SJSA1 (cell line): ENCODE measurements at places on chromosomes 5 and 9. TPM values are rescaled to one million over a fixed set of nuclear protein-coding genes. Genes with fewer than 3 reads are reported as not detected.
A peak's percentile ranks its signal among the peaks of the same experiment; 100 is the strongest.

PCDHGB2 gene
- 3.8 TPM in 1 of 2 replicates, not detected in the other for total RNA-seq

BTNL8 gene
- not detected in 2 replicates for total RNA-seq

CMYA5 gene
- 0.05 and 0.06 TPM in 2 replicates for total RNA-seq

GRCh38 chr5:149831492-149831891 is 101.4 kb downstream of the PPARGC1B start:
- DNase-seq: peak; percentile 80

GRCh38 chr5:94017579-94017978 is 276.2 kb upstream of the POU5F2 start:
- no peak for DNase-seq

DNA sequence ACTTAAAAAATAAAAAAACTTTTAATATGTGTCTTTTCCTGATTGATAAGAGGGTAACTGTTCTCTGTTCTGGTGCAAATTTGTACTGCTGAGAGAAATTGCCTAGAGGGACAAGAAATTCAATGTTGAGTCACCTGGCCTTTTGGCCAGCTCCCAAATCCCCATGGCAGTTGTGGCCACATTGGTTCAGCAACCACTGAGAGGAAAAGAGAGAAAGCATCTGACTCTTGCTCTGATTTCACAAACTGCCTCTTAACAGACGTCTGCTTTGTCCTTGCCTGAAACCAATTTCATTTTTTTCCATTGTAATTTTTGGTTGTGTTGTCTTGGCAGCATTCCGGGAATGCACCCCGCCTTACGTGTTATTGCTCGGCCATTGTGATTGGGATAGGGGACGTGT is 42.4 kb downstream of the NTRK2 start:
- peak; percentile 47 for DNase-seq

DNA sequence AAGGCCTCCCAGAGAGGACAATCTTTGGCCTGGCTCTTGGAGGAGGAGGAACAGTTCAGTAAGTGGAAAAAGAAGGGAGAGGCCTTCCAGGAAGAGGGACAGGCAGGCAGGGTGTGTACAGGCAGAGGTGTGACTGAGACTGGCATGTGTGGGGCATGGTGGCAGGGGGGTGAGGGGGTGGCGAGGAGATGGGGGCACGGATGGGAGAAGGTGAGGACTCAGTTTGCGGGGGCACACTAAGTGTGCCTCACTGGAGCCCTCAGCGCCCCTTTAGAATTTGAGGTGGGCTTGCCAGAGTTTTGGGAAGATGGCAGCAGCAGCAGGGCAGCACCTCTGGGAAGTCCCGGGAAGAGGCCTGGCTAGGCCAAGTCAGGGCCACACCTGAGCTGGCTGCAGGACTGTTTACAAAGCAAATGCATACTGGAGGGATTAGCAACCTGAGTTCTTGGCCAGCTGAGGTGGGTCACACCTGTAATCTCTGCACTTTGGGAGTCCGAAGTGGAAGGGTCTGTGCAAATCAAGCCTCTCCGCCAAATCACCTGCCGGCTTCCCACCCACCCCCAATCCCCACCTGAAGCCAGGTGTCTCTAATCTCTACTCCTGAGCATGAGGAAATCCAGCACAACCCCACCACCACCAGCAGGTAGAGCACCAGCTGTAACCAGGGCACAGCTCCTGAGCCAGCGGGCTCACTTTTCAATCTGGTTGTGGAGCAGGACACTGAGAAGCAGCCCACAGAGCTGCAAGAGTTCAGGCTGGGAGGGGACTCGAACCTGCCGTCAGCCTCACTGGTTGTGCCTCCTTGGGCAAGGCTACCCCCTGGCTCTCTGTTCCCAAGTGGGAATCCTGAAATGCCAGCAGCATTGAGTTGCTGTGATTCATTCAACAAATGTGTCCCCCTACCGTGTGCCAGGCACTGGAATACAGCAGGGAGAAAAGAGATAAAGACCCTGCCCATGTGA is 10.2 kb upstream of the GABRP start:
- no peak for DNase-seq

DNA sequence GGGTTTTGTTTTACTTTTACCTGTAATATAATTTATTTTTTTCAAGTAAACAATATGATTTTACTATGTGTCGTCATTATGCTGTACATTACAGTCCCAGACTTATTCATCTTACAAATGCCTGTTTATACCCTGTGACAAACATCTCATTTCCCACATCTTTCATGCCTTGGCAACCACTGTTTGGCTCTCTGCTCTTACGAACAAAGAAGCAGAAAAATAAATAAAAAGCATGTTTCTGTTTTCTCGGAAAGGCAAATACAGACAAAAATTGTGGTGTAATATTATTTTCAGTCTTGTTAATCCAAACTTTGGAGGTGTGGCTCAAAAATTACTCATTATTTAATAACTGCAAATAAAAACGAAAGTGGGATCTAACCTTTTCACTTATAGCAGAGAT is 393.0 kb downstream of the CDH12 start:
- DNase-seq: no peak

DNA sequence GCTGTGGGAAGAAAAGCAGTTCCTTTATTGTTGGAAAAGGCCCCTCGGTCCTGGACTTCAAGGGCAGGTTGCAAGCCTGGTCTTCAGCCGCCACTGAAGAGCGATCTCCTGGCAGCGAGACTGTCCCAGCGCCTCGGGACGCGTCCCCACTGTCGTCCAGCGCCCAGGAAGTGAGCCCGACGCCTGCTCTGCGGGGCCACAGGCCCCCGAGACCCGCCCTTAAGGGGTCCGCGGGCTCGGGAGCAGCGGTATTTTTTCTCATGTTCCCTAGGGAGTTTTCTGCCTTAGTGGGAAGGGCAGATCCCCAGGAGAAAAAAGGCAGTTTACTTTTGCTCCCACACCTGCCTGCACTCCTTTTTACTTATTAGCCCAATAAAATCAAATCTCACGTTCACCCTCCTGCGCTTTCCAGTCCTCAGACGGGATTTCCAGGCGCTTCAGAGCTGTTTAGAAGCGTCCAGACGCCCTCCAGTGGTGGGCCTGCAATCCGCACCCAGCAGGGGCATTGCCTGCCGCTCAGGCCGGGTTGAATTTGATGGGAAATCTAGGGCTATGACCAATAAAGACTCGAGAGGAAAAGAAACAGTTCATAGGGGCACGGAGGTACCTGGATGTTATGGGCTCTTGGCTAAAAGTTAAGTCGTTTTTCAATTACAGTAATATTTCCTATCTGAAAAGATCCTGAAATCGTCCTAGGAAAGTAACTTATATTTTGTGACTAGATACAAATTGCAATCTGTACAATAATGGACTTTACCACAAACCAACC is 2.8 kb upstream of the EFNA5 start:
- peak; percentile 70 for DNase-seq

- no peak for DNase-seq
Measured at GRCh38 chr5:17225520-17225919, 8.1 kb downstream of the BASP1 start.
